ENCODE measurements at places on chromosomes 3 and 15.

GRCh38 chr15:78242128-78242527 is 7.8 kb upstream of the ACSBG1 start:
- no peak for DNase-seq

- DNase-seq = no peak
These were observed 11.3 kb downstream of the SELENOS start for GRCh38 chr15:101266034-101266433.

GRCh38 chr15:46880791-46881190 is 836.5 kb upstream of the SEMA6D start:
- DNase-seq = no peak

DNA sequence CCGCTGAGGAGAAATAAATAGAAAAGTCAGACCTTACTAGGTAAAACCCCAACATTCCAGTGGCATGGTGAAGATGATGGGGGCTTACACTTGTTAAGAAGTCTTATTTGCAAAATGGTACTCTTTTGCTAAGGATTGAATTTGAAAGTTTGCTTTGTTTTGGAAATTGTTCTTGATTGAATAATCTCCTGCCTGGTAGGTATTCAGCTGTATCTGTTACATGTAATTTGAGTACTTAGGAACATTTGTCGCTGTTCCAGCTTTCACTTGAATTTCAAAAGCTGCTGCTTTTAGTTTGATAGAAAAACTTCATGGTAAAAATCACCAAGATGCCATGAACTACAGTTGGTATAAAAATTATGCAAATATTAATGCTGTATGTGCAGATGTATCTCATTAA is 44.6 kb downstream of the TFG start:
- DNase-seq = no peak

Data from CD4-positive, alpha-beta T cell treated with Interleukin-10 for 1 hour (primary cell).